ENCODE measurements at places on chromosomes 4 and X.

- peak; percentile 43 for DNase-seq
Measured at GRCh38 chr4:77586951-77587383, 18.7 kb upstream of the CXCL13 start.

GRCh38 chr4:81647388-81647787, 175.7 kb upstream of the RASGEF1B start:
- no peak for DNase-seq

DNA sequence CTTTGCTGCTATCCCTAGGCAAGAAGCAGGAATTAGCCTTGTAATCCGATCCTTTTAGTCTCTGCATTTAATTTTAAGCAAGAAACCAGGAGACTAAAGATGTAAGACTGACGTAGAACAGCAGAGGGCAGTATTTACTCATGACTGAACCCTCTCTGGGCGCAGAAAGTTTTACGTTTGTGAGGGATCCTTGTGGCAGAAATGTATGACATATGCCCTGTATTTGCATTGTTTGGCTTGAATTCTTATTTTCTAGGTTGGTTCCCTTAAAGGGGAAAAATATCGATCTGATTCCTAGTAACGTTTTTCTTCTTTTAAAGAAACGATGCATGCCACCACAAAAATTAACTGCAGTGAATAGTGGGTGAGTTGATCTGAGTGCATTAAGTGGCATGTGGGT, 1.3 kb upstream of the FAT4 start:
- no peak for DNase-seq

DNA sequence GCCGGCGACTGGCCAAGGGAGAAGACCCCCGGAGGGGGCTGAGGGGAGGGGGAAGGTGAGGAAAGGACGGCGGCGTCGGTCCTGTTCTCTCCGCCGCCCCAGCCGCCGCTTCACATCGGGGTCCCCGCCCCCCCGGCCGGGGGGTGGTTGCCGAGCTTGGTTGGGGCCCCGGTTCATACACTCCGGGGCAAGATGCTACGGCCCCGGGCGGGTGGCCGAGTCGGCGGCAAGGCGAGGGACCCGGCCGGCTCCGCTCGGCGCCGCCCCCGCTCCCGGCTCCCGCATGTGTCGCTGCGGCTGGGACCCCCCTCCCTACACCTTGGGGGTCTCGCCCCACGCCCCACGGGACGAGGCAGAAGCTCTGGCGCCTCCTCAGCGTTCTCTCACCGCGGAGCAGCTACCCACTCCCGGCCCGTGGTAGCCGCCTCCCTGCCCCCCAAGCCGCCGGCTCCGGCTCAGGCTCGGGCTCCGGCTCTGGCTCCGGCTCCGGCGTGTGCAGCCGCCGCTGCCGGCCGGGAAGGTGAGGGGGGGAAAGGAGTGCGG, 461 bp downstream of the FBXW7 start:
- no peak for DNase-seq

GRCh38 chrX:153674219-153674851, 722 bp upstream of the PNCK start:
- DNase-seq: no peak

- DNase-seq: no peak
Measured at GRCh38 chrX:141701072-141701471, 2.5 kb upstream of the SPANXD start.

GRCh38 chr4:7089213-7089986, 21.5 kb upstream of the GRPEL1 start:
- no peak for DNase-seq
